ENCODE measurements at places on chromosomes 1 and 21.

DNA sequence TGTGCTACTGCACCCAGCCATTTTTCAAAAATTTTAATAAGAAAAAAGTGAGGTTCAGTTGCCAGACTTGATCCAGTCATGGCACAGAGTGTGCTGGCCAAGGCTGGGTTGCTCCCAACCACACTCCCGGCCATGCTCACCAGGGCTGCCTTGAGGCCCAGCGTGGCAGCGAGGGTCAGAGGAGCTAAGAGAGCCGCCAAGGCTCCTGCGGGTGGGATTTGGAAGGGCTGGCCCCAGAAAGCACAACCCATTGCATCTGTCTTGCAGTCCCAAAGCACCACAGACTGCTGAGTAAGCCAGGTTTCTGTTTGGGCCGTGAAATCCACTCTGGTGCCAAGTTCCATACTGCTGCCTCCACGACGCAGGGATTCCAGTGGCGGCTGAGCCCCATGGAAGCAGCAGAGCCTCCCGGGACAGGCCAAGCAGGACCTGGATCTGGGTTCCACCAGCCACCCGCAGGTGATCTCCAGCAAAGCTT lies 22.6 kb downstream of the ZBTB17 start:
- no peak for DNase-seq

DNA sequence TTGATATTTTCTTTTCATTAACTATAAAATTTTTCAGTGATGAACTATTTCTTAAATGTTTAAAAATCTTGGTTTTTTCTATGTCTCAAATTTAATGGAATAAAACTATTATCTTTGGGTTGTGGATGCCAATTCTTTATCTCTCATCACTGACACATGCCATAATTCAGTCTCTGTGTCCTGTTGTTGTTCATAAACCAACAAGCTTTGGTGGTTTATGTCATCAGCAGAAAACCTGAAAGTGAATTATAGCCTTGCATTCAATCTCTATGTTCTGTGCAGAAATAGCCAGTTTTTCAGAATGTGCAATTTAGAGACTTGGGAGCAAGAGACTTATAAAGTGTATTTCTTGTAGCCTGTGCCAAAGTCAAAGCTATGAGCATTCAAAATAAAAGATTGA lies 462.6 kb upstream of the ADGRL4 start:
- DNase-seq, result no peak

- no peak for DNase-seq
These were observed 38.5 kb downstream of the MAP3K7CL start for GRCh38 chr21:29168891-29169315.

DNA sequence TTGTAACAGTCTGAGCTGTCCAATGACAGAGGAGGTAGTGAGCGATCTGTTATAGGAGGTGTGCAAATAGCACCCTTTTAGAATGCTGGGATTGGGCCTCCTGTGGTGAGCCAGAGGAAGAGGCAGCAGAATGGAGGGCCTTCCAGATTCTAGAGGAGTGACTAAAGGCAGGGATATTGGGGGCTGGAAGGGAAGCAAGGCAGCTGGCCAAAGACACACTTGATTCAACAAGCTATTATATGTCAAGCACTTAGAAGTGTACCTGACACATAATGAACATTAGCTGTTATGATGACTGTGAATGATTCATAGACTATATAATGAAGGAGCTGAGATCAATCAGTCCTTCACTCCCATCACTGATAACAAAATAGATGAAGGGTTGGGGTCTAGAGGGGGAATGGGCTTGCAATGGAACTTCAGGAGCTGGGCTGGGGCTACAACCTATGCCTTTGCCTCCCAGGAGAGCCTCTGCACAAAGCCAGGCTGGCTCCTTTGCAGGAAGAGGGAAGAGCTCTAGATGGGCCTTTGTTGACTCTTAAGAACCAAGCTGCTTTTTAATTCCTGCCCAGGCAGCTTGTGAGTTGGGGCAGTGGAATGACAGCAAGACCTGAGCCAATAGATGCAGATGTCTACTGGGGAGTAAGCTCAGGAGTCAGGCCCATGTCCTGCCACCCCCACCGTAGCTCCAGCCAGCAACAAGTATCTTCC lies 2.3 kb upstream of the MKNK1 start:
- DNase-seq, result no peak
